ENCODE measurements at places on chromosomes 16 and 17.

DNA sequence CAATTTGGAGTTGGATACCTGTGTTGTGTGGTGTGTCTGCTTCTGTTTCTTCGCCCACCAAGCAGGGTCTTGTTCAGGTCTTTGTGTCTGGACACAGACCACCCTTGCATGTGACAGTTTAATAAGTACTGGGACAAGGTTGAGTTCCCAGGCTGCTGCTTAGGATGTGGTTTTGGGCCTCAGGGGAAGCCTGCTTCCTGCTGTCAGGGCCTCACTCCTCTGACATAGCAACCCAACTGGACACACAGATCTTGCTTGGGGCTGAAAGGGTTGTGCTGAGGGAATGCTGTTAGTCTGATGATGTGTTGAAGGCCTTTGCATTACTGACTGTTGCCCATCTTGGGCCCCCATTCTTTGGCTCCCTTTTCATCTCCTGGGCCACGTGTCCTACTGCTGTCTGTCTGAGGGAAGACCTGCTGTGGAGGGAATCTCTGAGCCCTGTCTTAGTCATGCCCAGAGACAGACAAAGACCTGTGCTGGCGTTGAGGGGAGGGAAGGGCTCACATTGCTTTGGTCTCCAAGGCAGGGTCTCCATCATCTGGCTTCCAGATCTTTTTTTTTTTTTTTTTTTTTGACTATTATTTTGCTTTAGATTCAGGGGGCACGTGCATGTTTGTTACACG is 4.7 kb upstream of the TGFB1I1 start:
- DNase-seq: no peak

DNA sequence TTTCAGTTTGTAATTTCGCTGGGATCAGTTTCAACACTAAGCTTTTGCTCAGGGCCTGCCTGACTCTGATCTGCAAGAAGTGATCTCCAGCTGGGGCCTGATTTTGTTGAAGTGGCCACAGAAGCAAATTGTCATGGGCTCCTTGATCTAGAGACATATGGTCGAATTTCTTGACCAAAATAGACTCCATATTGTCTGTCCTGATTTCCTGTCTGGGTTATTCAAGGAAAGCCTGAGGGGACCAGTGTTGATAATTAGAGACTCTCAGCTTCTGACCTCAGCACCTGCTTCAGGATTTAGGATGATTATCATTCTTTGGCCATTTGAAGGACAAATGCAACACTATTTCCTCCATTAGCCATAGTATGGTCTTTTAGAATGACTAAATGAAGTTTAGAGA is 48.9 kb upstream of the MSI2 start:
- DNase-seq: no peak

GRCh38 chr16:27222249-27223225 is 19.2 kb downstream of the KDM8 start:
- no peak for DNase-seq

DNA sequence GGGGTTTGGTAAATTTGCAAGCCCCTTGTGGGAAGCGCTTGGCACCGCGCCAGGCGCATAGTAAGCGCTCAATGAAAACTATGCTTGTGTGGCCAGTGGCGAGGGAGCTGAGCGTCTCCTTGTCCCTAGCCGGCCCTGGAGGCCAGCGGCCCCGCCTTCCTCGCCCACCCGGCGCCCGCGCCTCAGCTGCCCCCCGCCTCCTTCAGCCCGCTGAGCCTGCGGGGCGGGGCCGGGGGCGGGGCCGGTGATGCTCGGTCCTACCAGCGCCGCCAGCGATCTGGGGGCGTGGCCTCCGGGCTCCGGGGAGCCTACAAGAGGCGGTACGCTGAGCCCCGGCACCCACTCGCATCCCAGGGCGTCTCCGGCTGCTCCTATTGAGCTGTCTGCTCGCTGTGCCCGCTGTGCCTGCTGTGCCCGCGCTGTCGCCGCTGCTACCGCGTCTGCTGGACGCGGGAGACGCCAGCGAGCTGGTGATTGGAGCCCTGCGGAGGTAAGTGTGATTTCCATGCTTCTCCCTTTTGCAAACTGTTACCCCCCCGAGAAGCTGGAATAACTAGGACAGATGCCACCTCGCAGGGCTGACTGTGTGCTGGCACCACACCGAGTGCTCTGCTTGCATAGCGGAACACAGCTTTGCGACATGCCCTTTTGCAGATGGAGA is at the start of gene CRISPLD2:
CRISPLD2 (plus strand) TSS at position 342 of the 661 bp plus-strand sequence. CDS start 18,511 bp downstream, outside the sequence.
- peak; percentile 87 for DNase-seq

GRCh38 chr16:14527411-14528044 is 102.5 kb downstream of the PARN start:
- no peak for DNase-seq

All from activated naive CD4-positive, alpha-beta T cell treated with Interleukin-2 at 50 U/mL for 16 hours (primary cell).